ENCODE measurements at places on chromosomes 4 and X.

- DNase-seq = no peak
Observed at GRCh38 chr4:8427761-8428287, 12.7 kb downstream of the ACOX3 start.

- DNase-seq = no peak
Observed at GRCh38 chr4:19254486-19254885, 997.2 kb upstream of the SLIT2 start.

DNA sequence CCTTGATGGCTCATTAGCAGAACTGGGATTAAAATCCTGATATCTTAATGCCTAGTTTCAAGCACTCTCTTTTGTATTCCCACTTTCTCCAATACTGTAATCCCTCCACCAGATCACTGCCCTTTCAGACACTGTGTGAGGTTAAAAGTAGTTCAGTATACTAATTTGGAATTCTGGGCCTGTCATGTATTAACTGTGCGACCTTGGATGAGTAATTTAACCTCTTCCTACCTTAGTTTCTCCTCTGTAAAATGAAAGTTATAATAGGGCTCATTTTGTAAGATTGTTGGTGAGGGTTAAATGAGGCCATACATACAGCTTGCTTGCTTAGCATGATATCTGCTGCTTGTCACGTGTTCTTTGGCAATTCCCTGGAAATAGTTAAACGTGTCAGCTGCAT lies 207.3 kb upstream of the HS3ST1 start:
- DNase-seq = no peak

DNA sequence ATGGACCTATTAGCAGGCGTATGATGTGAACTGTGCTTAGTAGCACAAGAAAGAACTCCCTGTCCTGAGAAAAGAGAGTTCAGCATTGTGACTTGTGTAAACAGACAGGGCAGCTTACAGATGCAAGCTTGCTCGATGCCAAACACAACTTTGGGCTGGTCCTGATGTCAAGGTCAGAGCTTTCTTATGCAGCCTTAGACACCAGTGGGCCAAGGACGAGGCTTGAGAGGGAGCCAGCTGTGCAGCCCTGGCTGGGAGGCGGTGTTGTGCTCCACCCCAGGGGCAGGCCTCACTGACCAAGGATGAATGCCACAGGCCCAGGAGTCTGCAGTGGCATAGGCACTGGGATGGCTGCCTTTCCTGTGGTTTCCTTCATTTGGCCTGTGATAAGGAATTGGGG lies 35.4 kb downstream of the JADE1 start:
- no peak for DNase-seq

DNA sequence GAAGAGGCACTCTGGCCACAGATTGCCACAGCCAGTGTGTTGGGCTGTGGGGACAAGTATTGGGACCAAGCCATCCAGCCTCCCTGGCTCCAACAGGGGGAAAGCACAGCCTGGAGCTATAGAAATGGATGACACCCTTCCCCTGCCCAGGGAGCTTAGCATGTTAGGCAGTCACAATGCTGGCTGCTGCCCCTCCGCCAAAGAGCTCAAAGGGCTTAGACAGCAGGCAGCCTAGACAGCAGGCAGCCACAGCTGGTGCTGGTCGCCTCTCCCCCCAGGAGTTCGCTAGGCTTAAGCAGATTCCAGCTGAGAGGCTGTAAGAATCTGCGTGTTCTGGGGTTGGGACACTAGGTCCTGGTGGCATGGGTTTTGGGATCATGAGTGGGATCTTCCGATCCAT lies 94.5 kb upstream of the MXRA5 start:
- DNase-seq = no peak

- no peak for DNase-seq
Observed at GRCh38 chr4:24112466-24112865, 222.6 kb upstream of the PPARGC1A start.

GRCh38 chr4:10571909-10572308 lies 112.7 kb downstream of the CLNK start:
- DNase-seq = no peak
